ENCODE measurements at places on chromosomes 13 and 19.

DNA sequence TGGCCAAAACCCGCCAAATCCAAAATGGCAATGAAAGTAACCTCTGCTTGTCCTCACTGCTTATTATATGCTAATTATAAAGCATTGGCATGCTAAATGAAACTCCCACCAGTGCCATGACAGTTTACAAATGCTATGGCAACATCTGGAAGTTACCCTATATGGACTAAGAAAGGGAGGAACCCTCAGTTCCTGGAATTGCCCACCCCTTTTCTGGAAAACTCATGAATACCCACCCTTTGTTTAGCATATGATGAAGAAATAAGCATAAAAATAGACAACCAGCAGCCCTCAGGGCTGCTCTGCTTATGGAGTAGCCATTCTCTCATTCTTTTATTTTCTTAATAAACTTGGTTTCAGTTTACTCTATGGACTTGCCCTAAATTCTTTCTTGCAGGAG is 269.8 kb downstream of the OLFM4 start:
- no peak for DNase-seq

- DNase-seq: no peak
Measured at GRCh38 chr13:45674908-45675307, 27.2 kb upstream of the CBY2 start.

GRCh38 chr13:34340534-34340933 is 522.6 kb downstream of the RFC3 start:
- DNase-seq: no peak

DNA sequence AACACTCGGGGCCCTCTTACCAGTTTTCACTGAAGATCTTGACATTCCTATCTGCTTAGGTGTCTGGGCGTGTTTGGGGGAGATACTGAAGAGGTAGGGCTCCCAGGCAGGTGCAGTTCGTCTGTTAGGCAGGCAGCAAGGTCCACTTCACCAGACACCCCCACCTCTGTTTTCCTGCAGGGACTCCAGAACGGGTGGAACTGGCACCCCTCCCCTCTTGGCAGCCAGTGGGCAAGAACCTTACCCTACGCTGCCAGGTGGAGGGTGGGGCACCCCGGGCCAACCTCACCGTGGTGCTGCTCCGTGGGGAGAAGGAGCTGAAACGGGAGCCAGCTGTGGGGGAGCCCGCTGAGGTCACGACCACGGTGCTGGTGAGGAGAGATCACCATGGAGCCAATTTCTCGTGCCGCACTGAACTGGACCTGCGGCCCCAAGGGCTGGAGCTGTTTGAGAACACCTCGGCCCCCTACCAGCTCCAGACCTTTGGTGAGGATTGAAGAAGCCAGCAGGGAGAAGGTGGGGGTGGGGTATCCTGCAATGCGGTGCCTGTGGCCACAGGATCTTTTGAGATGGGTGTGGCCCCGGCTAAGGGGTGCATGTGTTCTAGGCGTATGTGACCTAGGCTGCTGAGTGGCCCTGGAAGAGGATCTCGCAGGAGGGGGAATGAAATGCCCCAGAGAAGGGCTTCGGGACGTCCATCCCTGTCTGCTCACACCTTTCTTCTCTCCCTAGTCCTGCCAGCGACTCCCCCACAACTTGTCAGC is 3.3 kb upstream of the ICAM4 start:
- no peak for DNase-seq

DNA sequence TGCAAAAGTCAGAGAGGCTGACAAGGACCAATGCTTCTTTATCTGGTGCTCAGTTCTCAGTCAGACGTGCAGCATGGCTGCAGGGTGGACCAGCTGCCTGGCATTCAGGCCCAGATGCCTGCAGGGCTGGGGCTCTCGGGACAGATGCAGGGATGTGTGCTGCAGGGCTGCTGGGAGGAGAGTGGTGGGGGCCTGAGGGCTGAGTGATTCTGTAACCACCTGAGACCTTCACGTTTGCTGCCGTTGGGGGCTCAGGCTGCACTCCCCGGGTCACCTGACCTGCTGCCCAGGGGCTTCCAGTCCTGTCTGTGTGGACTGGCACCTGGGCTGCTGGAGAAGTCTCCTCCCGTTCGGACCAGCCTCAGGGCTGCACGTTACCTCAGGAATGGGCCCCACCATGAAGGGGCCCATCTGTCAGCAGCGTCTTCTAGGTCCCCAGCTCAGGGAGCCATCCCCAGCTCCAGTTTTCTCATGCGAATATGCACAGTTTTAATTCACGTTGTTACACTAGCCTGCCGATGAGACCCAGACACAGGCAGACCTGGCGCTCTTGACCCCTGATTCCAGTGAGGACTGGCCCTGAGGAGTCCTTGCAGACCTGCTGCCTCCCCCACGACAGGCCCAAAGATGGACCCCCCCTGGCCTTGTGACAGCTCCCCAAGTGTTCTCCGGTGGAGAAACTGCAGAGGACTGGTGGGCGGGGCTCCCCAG is 16.9 kb downstream of the KCTD15 start:
- no peak for DNase-seq

GRCh38 chr13:108708921-108709320 is 79.5 kb downstream of the MYO16 start:
- no peak for DNase-seq

GRCh38 chr13:112643759-112644459 is 45.9 kb upstream of the ATP11A start:
- no peak for DNase-seq

GRCh38 chr13:34833562-34834182 is 108.4 kb upstream of the NBEA start:
- DNase-seq: no peak

GRCh38 chr13:113978741-113979481 is 5.0 kb upstream of the C13orf46 start:
- no peak for DNase-seq

GRCh38 chr13:37870895-37871550 is 1.5 kb upstream of the TRPC4 start:
- no peak for DNase-seq
